ENCODE measurements at places on chromosomes 7 and 10.
A peak's percentile ranks its signal among the peaks of the same experiment; 100 is the strongest.

DNA sequence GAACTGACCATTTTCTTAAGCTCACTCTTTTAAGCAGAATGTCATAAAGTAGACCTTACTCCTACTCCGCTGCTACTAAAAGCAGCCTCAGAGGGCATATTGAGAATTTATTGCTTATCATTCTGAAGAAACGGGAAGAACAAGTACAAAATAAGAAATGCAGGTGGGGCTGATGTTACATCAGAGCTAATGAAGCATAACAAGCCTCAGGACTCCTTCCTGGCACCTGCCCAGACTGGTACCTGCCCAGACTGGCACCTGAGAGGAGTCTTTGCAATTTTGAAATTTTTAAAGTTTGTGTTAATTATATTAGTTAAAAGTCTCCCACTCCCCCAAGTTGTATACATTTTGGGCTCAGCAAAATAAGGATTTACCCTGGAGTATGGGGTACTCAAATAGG lies 162.4 kb downstream of the SEMA3E start:
- DNase-seq = no peak
- no peak overlapping the region for H3K27ac ChIP-seq
- no peaks in the 10 kb centered on the region for H3K36me3 ChIP-seq
- H3K4me3 ChIP-seq = no peak overlapping the region
- H3K4me1 ChIP-seq = no peaks in the 10 kb centered on the region

DNA sequence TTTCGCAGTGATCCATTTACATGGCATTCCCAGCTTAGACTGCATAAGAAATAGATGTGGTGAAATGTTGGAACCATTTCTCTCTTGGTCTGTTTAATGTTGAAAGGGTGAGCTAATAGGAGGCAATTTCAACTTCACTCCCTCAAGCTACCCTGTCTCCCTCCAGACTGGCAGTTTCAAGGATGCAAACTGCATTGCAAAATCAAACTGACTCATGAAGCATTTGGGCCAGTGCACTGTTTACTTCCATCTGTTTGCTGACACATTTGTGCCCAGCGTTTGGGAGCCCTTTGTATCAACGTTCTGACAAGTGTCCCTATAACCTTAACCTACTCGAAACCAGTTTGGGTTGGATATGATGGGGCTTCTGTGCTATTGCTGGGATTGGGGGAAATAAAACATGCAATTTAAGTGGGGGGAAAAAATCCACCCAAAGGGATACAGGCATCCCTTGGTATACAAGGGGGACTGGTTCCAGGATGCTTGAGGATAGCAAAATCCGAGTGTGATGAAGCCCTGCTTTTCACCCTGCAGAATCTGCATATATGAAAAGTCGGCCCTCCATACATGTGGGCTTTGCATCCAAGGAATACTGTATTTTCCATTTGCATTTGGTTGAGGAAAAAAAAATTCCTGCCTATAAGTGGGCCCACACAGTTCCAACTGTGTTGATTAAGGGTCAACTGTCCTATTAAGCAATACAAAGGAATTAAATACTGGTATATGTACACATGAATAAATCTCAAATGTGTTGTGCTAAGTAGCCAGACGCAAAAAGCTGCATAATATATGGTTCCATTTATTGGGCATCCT lies 15.6 kb downstream of the RHEB start:
- H3K4me3 ChIP-seq = no peak overlapping the region
- no peak overlapping the region for H3K27ac ChIP-seq
- DNase-seq = no peak
- peaks cover 2% of the 10 kb centered on the region for H3K36me3 ChIP-seq

- H3K27ac ChIP-seq = no peak overlapping the region
- DNase-seq = no peak
- no peaks in the 10 kb centered on the region for H3K36me3 ChIP-seq
- peaks cover 2% of the 10 kb centered on the region for H3K27me3 ChIP-seq
Measured at GRCh38 chr10:75530299-75530698, 98.9 kb downstream of the LRMDA start.

DNA sequence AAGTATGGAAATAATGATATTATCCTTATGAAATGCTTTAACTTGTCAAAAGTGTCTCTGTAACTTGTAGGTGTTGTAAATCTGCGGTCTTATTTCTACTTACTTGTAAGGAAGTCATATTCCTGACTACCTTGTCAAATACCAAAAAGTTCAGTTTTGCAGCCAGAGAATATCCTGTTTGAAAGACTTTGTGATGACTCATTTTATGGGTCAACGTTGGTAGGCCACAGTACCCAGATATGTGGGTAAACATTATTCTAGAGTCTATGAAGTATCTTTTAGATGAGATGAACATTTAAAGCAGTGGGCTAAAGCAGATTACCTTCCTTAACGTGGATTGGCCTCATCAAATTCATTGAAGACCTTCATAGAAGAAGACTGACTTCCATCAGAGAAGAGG lies 195.3 kb downstream of the PPP1R9A start:
- DNase-seq = no peak
- H3K4me3 ChIP-seq = no peak overlapping the region
- H3K36me3 ChIP-seq = no peaks in the 10 kb centered on the region
- H3K4me1 ChIP-seq = no peaks in the 10 kb centered on the region

- no peak overlapping the region for H3K4me3 ChIP-seq
- H3K27ac ChIP-seq = no peak overlapping the region
- DNase-seq = no peak
- peaks cover 3% of the 10 kb centered on the region for H3K27me3 ChIP-seq
- H3K36me3 ChIP-seq = no peaks in the 10 kb centered on the region
Measured at GRCh38 chr10:75378379-75378778, 23.2 kb downstream of the ZNF503 start.

DNA sequence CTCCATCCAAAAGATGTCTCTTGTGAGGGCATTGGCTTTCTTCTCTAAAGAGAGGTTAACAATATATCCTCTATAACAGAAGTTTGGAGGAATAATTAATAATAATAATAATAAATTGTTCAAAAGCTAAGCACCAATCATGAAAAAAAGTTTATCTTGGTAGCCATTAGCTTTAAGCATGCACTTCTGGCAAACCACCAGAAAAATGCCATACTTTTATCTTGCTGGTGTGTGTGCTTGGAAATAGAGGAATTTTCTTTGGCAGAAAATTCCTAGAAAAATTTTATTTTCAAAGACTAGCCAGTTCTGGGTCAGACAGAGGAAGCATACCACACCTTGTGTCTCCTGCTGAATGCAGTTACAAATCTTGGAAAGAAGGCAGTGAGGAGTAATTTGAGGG lies 52.5 kb upstream of the NPY start:
- H3K4me3 ChIP-seq = no peak overlapping the region
- H3K4me1 ChIP-seq = peaks cover 9% of the 10 kb centered on the region
- H3K27ac ChIP-seq = no peak overlapping the region

- H3K27ac ChIP-seq = no peak overlapping the region
- no peak for DNase-seq
- H3K36me3 ChIP-seq = peaks cover 3% of the 10 kb centered on the region
- H3K4me1 ChIP-seq = no peaks in the 10 kb centered on the region
Measured at GRCh38 chr10:68280758-68281157, 48.8 kb upstream of the ATOH7 start.

DNA sequence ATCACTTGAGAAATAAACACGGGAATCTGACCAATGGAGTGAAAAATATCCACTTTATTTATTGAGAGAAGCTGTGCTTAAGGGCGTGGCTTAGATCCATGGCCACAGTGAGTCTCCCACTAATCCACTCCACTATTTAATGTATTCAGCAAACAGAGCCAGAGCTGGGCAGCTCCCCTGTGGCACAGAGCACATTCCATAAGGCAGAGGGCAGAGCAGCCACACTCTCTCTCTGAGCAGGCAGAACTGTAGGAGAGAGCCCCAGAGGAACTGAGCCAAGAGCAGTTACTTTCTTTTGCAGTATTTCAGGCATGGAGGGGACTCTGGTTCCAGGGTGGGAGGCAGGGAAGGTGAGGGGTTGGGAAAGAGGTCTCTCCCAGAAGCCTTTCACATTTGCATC lies 106.0 kb downstream of the GALNT17 start:
- H3K4me1 ChIP-seq = no peaks in the 10 kb centered on the region
- no peaks in the 10 kb centered on the region for H3K27me3 ChIP-seq
- no peaks in the 10 kb centered on the region for H3K36me3 ChIP-seq
- H3K27ac ChIP-seq = no peak overlapping the region

DNA sequence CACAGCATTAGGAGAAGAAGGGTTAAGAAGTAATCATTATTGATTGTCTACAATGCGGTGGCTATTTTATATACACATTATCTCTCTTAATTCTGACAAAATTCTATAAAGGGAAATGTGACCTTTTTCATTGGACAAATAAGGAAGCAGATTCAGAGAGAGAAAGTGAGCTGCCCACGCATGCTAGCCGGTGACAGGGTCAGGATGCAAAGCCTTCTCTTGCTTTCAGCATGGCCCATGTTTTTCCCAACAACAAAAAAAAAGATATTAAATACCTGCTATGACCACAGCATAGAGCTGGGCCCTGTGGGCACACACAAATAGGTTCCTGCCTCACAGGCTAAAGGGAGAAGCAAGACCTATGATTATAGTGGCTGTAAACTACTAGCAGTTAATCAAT lies 66.8 kb downstream of the PPP1R3C start:
- H3K27ac ChIP-seq = no peak overlapping the region
- no peak overlapping the region for H3K4me3 ChIP-seq
- H3K4me1 ChIP-seq = no peaks in the 10 kb centered on the region
- H3K36me3 ChIP-seq = no peaks in the 10 kb centered on the region
- DNase-seq = no peak
- peaks cover 1% of the 10 kb centered on the region for H3K27me3 ChIP-seq

- peak overlapping the region; percentile 80 for H3K4me3 ChIP-seq
- DNase-seq = peak; percentile 71
- H3K4me1 ChIP-seq = peaks cover 93% of the 10 kb centered on the region
- peak overlapping the region; percentile 97 for H3K27ac ChIP-seq
- no peaks in the 10 kb centered on the region for H3K27me3 ChIP-seq
Measured at GRCh38 chr10:32332299-32332750, 14.6 kb downstream of the EPC1 start.

GRCh38 chr7:101370836-101371235 lies 8.2 kb downstream of the COL26A1 start:
- H3K4me3 ChIP-seq = no peak overlapping the region
- H3K27me3 ChIP-seq = peaks cover 20% of the 10 kb centered on the region
- no peaks in the 10 kb centered on the region for H3K36me3 ChIP-seq
- DNase-seq = no peak
- no peak overlapping the region for H3K27ac ChIP-seq

DNA sequence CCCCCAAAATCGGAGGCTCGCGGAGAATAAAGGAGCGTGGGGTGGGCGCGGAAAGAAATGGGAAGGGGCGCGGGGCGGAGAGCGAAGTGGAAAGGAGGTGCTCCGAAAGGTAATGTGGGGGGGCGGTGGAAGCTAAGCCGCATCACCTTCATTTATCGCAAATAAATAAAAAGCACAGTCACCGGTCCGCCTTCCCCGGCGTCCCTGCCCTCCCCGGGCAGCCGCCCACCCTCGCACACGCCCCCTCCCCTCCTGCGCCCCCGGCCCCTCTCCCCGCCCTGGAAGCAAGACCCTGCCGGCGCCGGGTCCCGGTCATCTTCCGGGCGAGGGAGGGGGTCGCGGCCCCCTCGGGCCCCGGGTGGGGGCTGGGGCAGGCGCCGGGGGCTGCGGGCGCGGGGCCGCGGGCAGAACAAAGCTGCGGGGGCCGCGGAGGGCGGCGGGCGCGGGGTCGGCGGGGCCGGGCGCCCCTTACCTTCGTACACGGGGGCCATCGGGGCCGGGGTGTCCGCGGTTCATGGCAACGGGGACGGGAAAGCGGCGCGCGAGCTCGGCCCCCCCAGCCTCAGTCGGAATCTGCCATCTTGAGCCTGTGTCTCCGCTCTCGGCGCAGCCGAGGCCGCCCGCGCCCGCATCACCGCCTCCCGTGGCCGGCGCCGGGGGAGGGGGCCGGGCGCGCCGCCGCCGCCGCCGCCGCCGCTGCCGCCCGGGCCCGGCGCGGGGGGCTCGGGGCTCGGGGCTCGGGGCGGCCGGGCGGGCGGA lies 486 bp downstream of the HIPK2 start:
- peaks cover 15% of the 10 kb centered on the region for H3K27me3 ChIP-seq
- H3K4me1 ChIP-seq = peaks cover 52% of the 10 kb centered on the region
- peaks cover 15% of the 10 kb centered on the region for H3K36me3 ChIP-seq
- no peak for DNase-seq
- H3K4me3 ChIP-seq = peak overlapping the region; percentile 99

DNA sequence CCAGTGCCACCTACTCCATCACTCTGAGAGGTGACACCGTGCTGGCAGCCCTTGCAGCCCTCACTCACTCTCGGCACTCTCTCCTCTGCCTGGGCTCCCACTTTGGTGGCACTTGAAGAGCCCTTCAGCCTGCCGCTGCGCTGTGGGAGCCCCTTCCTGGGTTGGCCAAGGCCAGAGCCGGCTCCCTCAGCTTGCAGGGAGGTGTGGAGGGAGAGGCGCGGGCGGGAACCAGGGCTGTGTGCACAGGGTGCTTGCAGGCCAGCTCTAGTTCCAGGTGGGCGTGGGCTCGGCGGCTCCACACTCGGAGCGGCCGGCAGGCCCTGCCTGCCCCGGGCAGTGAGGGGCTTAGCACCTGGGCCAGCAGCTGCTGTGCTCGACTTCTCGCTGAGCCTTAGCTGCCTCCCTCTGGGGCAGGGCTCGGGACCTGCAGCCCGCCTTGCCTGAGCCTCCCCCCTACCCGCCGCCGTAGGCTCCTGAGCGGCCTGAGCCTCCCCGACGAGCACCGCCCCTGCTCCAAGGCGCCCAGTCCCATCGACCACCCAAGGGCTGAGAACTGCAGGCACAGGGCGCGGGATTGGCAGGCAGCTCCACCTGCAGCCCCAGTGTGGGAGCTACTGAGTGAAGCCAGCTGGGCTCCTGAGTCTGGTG lies 48.7 kb upstream of the SLC35G1 start:
- no peaks in the 10 kb centered on the region for H3K4me1 ChIP-seq
- H3K4me3 ChIP-seq = no peak overlapping the region
- no peak for DNase-seq
- H3K27me3 ChIP-seq = no peaks in the 10 kb centered on the region
- H3K36me3 ChIP-seq = no peaks in the 10 kb centered on the region

- no peaks in the 10 kb centered on the region for H3K27me3 ChIP-seq
- H3K4me1 ChIP-seq = no peaks in the 10 kb centered on the region
- H3K27ac ChIP-seq = no peak overlapping the region
- no peak for DNase-seq
Measured at GRCh38 chr10:19970717-19971116, 154.5 kb downstream of the PLXDC2 start.

All from activated T-helper 1 cell treated with anti-CD3 and anti-CD28 coated beads, Interleukin-12 subunit alpha, Interleukin-12 subunit beta, Interleukin-2, Interleukin-4 antibody, amounts not matched to agents 30 ng/mL and 10 ng/mL and 1 ng/mL, durations not matched to agents 14 hours and 24 hours and 36 hours (primary cell).